ENCODE measurements at places on chromosomes 5 and 9. TPM values are rescaled to one million over a fixed set of nuclear protein-coding genes. Genes with fewer than 3 reads are reported as not detected.

GRCh38 chr5:128667152-128667551 is 129.1 kb upstream of the FBN2 start:
- no peak for DNase-seq

- no peak for DNase-seq
Measured at GRCh38 chr5:11319836-11320580, 559.0 kb upstream of the DAP start.

- DNase-seq: peak; percentile 65
Measured at GRCh38 chr9:69324549-69325401, at the start of gene ENTREP1. TSS of gene ENTREP1 (plus strand) at chr9:69325215. CDS start at chr9:69325310, 95 bp downstream.

DNA sequence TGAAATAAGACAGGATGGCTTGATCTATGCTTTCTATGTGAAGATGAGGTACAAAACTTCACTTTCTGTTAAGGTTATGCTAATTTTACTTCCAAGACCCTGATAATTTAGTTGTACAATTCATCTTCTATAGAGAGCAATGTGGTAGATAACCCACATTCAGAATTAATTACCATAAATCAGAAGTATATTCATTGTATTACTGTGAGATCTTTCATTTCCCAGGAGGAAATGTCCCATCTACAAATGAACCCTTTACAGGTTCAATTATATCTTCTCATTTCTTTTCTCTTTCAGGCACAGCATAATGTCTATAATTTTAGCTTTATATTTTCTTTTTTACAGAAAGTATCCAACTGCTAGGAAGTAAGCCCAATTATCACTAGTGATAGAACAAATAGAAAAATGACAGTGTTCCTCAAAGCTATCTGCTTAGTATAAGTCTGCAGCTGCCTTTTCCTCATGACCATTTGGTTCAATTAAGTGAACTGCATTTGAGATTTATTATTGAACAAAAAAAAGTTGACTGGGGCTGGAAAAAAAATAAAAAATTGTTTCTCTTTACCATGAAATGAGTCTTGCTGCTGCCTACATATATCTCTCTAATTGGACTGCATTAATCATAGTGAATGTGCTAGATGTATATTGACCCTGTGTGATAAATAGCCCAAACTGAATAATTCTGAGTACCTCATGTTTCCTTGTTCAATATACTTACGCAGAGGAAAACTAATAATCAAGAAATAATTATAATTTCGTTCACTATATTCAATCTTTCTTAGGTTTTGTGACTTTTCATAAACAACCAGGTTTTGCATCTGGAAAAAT is 1329.4 kb downstream of the PTPRD start:
- DNase-seq: no peak

GRCh38 chr5:177132136-177133095 is 1.2 kb upstream of the NSD1 start:
- DNase-seq: peak; percentile 36

GRCh38 chr9:89750117-89750791 is 145.4 kb downstream of the GADD45G start:
- no peak for DNase-seq

DNA sequence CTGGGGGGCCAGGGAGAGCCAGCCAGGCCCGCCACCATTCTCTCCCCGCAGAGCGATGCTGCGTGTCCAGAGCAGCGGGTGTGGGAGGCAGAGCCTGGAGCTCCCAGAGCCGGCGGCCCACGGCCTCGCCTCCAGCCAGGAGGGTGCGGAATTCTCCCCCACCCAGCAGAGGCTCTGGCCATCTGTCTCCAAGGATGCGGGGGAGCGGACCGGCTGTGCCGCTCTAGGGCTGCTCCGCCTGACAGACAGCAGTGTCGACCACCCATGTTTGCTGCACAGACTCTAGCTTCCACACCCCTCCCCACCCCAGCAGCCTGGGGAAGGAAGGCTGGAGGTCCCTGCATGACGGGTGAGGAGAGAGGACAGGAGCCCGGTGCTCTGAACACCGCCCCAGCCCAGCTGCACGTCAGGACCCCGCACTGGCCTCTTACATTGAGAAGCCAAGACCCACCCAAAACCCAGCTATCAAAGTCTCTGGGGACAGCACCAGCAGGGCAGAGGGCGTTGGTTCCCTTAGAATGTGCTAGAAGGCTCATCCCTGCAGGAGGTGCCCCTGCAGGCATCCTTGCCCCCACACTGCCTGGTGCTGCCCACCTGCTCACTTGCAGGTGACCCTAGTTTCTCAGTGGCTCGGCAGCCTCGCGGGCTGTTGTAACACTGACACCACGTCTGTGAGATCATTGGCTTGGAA is 29.7 kb upstream of the FCN1 start:
- DNase-seq: no peak

- no peak for DNase-seq
Measured at GRCh38 chr5:29896646-29897045, 1296.8 kb upstream of the CDH6 start.

GRCh38 chr5:25448190-25448621 is 803.4 kb upstream of the CDH10 start:
- DNase-seq: no peak

DNA sequence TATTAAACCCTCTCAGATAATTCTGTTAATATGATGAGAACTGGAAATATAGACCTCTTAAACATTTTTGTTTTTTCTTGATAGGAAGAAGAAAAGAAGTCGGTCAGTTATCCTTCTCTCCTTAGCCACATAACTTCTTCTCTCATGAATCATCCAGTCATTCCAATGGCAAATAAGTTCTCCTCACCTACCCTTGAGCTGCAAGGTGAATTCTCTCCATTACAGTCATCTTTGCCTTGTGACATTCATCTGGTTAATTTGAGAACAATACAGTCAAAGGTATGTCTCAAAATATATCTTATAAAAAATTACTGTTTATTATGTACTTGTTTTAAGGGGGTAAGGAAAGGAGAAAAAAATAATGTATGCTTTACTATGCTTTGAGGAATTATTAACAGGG is 165.3 kb downstream of the MAN2A1 start:
- DNase-seq: no peak

- DNase-seq: no peak
Measured at GRCh38 chr9:87529671-87530070, 32.0 kb downstream of the DAPK1 start.

- DNase-seq: no peak
Measured at GRCh38 chr9:106798016-106798799, 64.8 kb upstream of the ZNF462 start.

- DNase-seq: peak; percentile 71
Measured at GRCh38 chr9:27572566-27572917, 739 bp downstream of the C9orf72 start.

DNA sequence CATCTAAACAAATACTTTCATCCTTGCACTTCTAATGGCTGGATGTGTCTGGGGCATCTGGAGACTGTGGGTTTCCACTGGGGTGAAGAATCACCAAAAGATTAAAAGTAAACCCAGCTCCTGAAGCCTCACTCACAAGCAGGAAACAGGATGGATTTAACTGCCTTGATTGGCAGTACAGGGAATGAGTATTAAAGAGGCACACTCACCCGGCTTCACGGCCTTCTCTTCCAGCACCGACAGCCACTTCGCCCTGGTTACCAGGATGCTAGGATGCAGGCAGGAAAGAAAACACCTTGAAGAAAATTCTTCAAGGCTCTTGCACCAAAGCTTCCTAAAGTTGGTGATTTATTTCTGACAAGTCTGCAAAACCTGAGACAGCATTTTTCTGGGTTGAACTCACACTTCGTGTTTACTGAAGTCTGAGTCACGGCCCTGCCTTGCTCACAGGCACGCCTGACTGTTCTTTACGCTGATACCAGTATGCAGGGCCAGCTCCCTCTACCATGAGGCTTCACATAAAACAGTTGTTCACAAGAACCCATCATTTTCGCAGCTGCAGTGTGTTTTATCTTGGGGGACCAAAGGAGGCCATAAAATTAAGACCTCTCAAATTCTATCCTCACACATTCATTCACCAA is 56.5 kb upstream of the ZNF354A start:
- no peak for DNase-seq

- no peak for DNase-seq
Measured at GRCh38 chr5:144820278-144820677, 649.6 kb downstream of the KCTD16 start.

- no peak for DNase-seq
Measured at GRCh38 chr9:130107955-130108354, 54.2 kb downstream of the GPR107 start.

GRCh38 chr5:151449839-151450238 is 2.4 kb downstream of the SLC36A1 start:
- no peak for DNase-seq

DNA sequence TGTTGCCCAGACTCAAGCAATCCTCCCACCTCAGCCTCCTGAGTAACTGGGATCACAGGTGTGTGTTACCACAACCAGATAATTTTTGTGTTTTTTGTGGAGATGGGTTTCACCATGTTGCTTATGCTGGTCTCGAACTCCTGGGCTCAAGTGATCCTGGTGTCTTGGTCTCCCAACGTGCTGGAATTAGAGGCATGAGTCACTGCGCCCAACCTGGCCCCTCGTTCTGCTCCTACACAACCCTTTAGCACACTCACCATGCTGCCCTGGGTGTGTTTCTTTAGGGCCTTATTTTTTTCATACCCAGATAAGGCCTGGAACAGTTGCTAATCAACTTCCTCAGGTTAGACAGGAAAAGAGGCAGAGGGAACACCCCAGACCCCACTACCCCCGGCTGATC is 2.6 kb downstream of the PDZD2 start:
- DNase-seq: no peak

- DNase-seq: no peak
Measured at GRCh38 chr5:149149942-149150341, 8.6 kb downstream of the ABLIM3 start.

GRCh38 chr5:115875447-115875846 is 33.7 kb downstream of the AP3S1 start:
- DNase-seq: no peak

DNA sequence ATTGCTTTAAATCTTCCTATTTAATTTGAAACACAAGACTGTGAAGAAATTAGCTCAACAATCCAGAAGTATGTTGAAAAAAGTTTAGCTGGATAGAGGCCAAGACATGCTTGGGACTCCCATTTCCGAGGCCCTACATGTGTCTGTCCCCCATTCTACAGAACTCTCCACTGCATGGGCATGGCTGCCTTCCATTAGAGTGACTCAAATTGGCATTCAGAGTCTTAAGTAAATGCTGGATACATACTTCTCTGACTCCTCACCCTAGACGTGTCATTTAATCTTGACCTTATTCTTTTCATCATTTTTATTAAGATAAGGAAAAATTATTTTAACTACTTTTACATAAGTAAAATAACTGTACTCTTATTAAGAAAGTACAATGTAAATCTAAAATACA is 530.4 kb upstream of the CDH9 start:
- no peak for DNase-seq

GRCh38 chr9:115373710-115374045 is 255.7 kb upstream of the TNC start:
- no peak for DNase-seq

- DNase-seq: no peak
Measured at GRCh38 chr5:34597034-34598027, 58.8 kb upstream of the RAI14 start.

DNA sequence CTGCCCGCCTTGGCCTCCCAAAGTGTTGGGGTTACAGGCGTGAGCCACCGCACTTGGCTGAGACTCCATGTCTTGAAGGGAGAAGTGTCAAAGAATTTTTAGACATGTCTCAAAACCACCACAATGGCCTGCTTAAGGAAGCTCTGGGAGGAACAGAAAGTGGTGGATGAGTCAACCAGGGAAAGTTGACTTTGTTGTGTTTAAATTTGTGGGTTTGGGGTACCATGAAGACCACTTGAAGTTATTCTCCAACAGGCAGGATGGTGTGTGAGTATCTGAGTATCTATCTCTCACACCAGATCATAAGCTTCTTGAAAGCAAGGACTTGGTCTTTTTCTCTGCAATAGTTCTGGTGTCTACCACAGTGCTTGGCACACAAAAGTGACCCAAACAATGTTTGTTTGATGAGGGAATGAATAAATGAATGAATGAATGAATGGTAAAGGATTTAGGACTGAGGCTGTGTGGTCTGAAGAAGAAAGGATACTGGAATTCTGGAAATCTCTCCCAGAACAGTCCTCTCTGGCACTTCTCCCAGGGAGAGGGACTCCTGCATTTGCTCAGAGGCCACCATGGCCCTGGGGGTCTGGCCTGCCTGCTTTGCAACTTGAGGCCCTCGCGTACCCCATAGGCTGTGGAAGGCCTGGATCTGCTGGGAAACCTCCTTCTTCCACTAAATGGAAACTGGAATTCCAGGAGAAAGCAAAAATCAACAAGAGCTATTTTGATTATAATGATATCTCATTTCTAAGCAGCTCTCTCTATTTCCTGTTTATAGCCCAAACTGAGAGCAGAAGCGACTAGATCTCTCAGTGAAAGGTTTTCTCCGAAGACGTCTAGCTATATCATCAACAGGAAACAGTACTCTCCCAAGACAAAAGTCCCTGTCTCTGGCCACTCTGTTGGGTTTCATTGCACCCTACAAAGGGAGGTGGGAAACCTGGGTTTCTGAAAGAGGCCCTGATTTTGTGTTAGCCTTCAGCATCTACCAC is 187.9 kb downstream of the PALM2AKAP2 start:
- no peak for DNase-seq

DNA sequence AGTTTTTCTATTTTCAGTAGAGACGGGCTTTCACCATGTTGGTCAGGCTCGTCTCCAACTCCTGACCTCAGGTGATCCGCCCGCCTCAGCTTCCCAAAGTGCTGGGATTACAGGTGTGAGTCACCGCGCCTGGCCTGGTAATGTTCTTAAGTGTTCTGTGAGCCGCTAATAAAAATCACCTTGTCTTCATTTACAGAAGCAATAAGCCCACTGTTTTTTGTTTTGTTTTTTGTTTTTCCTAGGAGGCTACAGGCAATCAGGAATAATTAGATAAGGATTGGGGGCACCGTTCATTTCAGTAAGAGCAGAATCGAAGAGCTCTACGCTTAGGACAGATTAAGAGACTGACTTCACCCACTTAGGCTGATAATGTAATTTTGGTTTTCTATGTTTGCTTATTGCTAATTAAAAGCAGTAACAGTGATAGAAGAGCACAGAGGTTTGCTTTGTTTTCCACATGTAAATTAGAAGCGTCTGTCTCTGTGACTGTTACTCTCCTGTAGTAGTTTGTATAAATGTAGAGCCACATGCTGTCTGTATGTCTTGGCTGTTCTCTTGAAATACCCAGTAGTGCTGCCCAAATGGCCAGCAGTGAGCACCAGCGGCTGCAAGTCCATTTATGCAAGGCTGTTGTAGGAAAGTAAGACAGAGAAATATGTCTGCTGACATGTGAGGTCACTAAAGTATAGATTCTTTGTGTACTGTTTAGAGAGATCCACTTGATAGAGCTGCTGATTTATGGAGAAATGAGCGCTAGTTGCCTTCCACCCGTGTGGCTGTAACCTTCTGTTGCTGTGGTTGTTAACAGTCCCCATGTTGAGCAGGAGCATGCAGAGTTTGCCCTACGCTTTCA is 30.5 kb downstream of the TRIO start:
- DNase-seq: no peak

Gene ABO
- 3.9 TPM for total RNA-seq

Gene FBXO38
- 50.6 TPM for total RNA-seq

Gene CARD9
- 3.3 TPM for total RNA-seq

Gene SLC6A3
- total RNA-seq: 0.15 TPM

Gene PCA3
- total RNA-seq: not detected

Gene SOX30
- total RNA-seq: not detected

Gene OR1L8
- 0.44 TPM for total RNA-seq

Gene PCDHGA1
- total RNA-seq: 1.3 TPM

Gene MEF2C
- 32.1 TPM for total RNA-seq

Gene TMED7
- 74.4 TPM for total RNA-seq

Gene EPB41L4A
- total RNA-seq: 22.0 TPM

Gene PCDHGB3
- 5.3 TPM for total RNA-seq

Gene PCDHGA8
- total RNA-seq: 6.0 TPM

Gene KCNV2
- total RNA-seq: not detected

Gene PFN3
- not detected for total RNA-seq

Gene SPATA31D4
- total RNA-seq: not detected

Gene CACFD1
- total RNA-seq: 19.5 TPM

Gene CCNI2
- total RNA-seq: 0.98 TPM

Gene CAVIN4
- 0.16 TPM for total RNA-seq

All from breast epithelium (tissue), 4 donors.